ENCODE measurements at places on chromosomes 11 and 22.
A peak's percentile ranks its signal among the peaks of the same experiment; 100 is the strongest.

- DNase-seq, result no peak
These were observed 1106.3 kb downstream of the BRD1 start for GRCh38 chr22:48721395-48721669.

DNA sequence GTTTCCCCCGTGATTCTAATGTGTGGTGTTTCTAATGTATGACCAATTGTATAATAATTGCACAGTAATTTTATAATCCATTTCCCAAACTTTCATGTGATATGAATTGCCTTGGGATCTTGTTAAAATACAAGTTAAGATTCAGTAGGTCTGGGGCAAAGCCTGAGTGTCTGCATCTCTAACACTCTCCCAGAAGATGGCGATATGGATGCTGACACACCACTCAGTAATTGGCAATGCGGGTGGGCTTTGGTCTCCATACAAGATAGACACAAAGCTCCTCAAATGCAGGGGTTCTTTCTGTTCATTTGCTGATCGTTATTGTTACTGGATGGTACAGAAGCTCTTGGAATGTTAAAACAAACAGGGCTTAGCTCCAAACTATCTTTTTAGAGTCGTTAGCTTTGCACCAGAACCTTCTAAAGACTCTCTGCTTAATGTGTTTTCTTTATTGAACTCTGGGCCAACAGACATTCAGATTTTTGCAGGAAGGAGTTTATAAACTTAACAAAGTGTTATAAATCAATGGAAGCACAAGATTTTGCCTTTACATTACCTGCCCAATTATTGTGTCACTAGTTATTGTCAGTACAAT lies 45.4 kb upstream of the ANO3 start:
- DNase-seq, result peak; percentile 38

DNA sequence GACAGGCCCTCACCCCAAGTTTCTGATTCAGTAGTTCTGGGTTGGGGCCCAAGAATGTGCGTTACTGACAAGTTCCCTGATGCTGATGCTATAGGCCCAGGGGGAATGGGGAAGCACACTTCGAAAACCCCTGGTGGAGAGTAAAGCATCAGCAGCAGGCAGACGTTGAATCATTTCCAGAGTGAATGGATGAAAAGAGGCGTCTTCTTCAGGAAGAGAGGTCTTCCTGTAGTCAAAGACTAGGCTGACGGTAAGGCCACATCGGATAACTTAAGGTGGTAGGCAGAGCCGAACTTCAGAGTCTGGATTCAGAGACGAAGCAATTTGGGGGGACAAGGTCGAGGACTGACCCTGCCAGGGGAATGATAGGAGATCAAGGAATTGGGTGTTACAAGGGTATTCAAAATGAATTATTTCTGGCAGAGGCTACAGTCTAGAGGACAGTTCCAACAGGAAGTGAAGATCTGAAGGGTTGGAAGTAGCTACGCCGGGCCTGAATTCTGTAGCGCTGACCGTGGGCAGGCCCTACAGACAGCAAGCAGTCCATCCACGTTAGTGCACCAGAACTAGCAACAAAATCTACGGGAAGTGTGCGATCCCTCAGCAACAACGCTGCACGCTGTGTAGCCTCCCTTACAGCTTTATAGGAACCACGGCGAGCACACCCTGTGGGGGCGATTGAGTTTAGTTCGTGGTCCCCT lies 862 bp upstream of the CENATAC start:
- DNase-seq, result peak; percentile 32

GRCh38 chr11:57133366-57134038 lies 48.3 kb upstream of the LRRC55 start:
- no peak for DNase-seq

- no peak for DNase-seq
These were observed 17.5 kb downstream of the MUC2 start for GRCh38 chr11:1092145-1092670.

DNA sequence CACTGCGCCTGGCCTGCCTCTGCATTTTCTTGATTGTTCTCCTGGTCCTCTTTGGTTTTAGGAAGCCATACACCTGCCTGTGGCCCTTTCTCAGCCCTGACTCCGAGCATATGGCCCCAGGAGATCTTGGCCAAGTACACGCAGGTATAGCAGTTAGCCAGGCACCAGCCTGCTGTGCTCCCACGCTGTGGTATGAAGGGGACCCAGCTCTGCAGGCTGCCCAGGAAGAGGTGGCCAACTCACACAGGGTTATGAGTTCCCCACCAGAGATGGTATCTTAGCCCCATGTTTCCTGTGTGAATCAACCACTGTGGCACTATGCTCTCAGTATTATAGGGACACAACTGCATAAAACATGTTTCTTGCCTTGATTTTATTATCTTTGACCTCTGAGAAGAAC lies 31.1 kb downstream of the SGSM3 start:
- no peak for DNase-seq

GRCh38 chr22:28892175-28892731 lies 8.9 kb downstream of the ZNRF3 start:
- no peak for DNase-seq
